ENCODE measurements at places on chromosomes 1 and 21.
A peak's percentile ranks its signal among the peaks of the same experiment; 100 is the strongest.

DNA sequence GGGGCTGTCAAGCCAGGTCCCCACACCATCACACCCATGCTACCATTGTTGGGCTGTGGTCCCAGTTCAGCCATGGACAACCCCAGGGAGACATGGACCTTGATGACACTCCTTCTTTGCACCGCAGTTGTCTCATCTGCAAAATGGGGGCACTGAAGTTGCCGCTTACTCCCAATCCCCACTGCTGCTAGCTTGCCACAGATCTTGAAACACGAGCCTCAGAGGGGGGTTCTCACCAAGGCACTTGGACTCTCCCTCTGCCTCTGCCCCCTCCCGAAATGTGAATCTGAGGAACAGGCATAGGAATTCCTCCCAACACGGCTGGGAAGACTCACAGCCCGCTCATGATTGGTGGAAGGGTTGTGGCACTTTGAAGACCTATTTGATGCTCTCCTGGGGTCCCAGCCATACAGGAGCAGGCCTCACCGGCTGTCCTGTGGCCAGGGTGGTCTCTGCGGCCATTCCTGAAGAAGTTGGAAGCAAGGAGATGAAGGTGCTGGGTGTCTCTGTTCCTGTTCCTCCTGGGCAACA is 31.1 kb downstream of the RUNX3 start:
- DNase-seq, result peak; percentile 61

- no peak for DNase-seq
Measured at GRCh38 chr1:17994046-17994445, 113.6 kb upstream of the IGSF21 start.

DNA sequence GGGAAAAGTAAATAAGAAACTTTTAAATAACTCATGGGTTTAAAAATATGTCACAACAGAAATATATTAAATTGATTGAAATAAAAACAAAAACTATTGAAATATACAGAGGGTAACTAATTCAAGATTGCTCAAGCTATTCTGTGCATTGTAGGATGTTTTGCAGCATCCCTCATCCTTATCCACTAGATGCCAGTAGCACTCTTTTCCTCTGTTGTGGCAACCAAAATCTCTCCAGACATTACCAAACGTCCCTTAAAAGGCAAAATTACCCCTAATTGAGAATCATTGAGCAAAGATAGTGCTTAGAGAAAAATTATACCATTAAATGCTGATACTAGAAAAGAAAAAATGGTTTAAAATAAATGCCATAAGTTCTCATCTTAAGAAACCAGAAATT is 682.6 kb downstream of the RWDD3 start:
- no peak for DNase-seq

- DNase-seq, result no peak
Measured at GRCh38 chr21:43370091-43370658, 56.8 kb downstream of the SIK1 start.

DNA sequence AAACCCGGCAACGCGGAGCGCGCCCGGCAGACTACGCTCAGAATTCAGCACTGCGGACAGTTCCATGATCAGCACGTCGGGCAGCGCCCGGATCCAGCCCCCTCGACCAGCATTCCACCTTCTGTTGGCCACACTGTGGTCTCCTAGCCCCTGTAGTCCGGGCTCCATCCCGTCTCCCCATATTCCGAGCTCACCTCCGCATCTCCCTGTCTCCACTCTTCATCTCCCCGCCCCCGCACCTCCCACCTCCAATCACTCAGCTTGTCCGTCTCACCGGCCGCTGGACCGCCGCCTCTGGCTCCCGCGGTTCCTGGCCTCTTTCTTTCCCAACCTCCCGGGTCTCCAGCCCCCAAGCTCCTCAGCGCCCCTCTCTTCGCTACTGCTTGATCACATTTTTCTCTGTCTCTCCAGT is 500 bp downstream of the EPHA10 start:
- peak; percentile 69 for DNase-seq

- peak; percentile 24 for DNase-seq
Measured at GRCh38 chr1:228094432-228095016, 8.6 kb downstream of the C1orf35 start.

GRCh38 chr1:201769966-201770365 is 59.0 kb upstream of the IPO9 start:
- DNase-seq, result no peak

GRCh38 chr1:94940738-94941137 is 13.8 kb upstream of the CNN3 start:
- no peak for DNase-seq

GRCh38 chr21:16055014-16055413 is 325.2 kb downstream of the USP25 start:
- no peak for DNase-seq

- DNase-seq, result no peak
Measured at GRCh38 chr1:59967780-59968179, 41.2 kb upstream of the CYP2J2 start.

DNA sequence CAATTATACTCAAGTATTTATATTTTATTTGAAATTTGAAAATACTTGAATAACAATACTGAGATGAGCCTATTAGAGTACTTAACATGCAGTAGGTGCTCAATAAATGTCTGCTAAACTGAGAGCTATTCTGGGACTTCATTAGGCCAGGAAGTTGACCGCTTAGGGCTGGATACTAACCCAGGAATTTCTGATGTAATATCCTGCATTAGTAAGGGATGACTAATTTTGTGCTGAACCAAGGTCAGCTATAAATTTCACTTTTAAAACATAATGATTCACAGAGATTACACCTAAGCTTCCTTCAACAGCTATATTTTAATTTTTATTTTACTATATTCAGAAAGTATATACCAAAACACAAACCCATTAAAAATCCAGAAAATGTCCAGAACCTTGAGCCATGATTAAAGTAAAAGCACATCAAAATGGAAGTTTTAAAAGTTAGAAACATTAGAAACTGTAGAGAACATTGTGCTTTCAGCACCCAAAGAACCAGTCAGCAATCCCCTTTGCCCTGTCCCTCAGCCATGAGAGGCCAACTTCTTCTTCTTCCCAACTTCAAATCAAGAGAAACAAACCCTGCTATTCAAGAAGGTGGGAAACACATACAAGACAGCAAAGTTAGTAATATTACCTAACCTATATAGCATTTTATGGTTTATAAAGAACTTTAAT is 35.4 kb downstream of the WNT2B start:
- DNase-seq, result no peak

DNA sequence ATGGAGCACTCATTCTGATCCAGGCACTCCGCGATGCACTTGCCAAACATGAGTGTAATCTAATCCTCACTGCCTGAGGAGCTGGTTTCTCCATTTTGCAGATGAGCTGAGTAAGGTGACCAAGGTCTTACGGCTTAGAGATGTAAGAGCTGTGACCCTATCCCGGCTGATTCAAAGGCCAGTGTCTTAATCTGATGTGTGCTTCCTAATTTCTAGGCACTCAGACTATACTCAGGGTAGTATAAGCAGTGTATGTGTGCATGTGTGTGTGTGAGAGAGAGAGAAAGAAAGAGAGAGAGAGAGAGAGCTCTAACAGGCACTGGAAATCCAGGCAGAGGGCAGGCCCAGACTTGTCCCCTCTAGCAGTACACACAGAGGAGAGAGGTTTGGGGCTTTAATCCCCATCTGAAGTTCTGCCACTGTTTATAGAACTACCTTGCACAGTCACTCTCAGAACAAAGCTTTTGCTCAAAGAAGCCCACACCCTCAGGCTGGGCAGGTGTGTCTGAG is 188.2 kb downstream of the ZBTB18 start:
- DNase-seq, result no peak

DNA sequence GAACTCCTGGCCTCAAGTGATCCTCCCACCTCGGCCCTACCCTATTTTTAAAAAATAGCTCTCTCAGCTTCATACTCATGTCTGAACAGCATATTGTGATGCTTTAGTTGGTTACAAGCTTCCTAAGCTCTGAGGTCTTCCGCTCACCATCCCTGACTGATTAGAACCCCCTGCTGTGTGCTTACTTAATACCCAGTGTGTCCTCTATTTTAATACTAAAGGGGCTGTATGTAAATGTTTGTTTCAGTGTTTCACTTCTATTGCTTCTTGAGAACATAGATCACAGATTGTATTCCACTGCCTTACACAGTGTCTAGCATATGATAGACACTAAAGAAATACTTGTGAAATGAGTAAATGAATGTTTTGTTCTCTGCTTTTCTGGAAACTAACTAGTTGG is 29.8 kb downstream of the ZYG11B start:
- no peak for DNase-seq

DNA sequence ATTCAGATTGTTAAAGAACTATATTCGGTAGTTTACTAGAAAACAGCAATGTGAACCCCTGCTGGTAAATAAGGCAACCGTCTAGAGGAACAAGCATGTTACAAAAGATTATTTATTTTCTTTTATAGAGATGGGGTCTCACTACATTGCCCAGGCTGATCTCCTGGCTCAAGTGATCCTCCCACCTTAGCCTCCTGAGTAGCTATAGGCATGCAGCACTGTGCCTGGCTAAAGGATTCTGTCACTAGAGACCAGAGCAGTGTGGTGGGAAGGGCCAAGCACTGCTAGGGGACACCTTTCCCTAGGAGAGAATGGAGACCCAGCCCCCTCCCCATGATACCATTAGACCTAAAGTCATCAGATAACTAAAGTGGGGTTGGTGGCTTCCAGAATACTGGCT is 28.9 kb downstream of the SLC27A3 start:
- no peak for DNase-seq

DNA sequence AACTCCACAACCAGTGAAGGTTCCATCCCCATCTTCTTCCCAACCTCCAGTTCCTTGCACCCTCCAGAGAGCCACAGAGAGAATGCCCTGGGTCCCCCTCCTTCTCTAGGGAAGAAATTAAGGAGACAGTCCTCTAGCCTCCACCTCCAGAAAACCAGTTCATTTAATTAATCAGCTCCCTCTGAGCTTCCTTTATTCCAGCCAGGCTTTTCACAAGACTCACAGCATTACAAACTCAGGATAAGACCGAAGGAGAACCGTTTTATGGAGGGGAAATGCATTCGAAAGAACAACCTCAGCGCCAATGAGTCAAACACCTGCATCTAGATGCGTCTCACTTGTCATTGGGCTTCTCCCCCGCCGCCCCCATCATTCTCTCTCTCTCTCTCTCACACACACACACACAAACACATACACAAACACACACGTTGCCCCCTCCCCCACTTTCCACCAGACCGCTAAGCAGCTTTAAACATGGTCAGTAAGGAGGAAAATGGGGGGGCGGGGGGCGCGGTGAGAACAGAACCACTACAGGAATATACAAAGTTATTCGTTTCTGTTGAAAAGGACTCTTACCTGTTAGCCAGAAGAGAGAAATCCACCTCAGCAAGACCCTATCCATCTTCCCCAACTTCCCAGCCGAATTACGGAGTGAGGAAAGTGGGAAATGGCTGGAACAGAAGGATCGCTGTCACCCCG is 544 bp downstream of the ILDR2 start:
- DNase-seq, result peak; percentile 77

GRCh38 chr1:19676438-19676922 is 11.8 kb downstream of the HTR6 start:
- DNase-seq, result no peak

GRCh38 chr1:158163000-158163947 is 17.4 kb upstream of the CD1D start:
- no peak for DNase-seq

DNA sequence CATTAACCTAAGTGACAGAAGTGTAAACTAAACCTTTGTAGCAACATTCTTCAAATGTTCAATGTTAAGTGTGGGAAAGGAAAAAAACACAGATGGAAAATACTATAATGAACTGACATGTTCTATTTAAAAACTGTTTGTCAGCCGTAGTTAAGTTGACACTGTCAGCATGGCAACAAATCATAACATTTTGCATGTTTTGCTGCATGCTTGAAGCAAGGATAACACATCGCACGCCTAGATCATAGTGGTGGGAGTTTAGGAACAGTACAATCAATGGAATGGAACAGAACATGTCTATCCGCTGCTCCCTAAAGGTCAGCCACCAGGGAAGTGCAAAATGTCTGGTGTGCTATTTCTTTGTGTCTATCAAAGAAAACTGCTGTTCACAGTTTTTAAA is 62.5 kb upstream of the ESRRG start:
- no peak for DNase-seq

- peak; percentile 82 for DNase-seq
Measured at GRCh38 chr1:51518586-51519047, 449 bp downstream of the EPS15 start.

DNA sequence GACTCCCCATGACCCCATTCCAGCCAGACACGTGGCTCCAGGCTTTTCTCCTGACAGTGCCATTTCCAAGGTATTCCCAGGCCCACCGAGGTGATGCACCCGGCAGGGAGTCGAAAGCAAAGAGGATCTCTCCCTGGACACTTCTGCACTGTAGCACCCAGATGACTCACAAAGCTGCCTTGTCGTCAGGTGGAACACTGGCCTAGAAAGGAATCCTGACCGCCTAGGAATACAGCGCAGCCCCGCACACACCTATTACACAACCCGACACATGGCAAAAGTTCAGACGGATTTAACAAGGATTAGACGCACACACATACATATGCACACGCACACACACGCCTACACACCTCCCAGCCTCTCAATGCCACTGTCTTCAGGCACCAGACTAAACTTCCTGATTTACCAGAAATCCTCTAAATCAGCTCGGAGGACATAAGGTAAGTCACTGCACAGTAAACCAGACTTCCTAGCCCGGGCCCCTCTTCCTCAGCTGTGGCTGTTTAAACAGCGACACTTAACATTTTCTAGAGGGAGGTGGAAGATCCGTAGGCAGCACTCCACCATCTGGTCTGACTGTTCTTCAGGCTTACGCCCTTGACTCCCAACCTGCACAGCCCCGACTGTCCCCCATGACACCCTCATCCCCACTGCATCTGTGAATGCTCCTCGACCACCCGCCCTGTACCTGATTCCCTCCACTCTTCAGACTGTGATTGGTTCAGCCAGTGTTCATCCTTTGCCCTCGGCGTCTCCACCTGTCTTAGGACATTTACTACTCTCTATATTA is 12.7 kb downstream of the FAM89A start:
- no peak for DNase-seq

- no peak for DNase-seq
Measured at GRCh38 chr1:169985757-169986156, 88.7 kb downstream of the KIFAP3 start.

DNA sequence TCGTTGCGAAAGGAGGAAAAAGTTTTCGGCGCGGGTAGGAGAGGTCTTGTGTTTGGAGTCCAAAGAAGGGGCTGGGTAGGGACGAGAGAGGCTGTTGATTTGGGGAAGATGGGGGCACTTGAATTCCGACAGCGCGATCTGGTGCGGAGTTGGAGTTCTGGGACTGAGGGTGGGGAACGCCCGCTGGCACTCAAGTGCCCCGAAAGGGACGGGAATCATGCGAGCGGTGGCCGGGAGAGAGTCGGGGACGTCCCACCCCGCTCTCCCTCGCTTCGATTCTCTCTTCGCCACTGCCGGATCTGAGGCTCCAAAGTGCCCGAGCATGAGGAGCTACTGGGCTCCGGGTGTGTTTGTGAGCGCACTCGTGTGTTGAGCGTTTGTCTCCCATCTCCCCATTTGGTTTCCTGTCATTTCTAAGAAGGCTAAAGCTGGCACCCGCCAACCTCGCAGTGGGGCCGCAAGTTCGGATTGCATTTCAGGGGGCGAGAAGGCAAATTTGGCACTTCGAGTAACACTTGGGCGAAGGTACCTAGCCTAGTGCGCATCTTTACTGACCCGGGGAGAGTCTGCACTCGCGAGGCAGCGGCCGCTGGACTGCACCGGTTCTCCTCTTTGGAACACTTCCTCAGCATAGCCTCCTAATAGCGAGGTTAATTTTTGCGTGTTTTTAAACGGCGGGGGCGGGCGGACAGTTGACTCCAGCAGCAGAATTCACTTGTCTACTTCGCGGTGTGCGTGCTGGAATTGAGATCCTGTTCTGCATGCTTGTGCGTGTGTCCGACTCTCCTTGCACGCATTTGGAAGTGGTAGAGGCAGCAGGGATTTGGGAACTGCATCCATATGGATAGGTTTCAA is 1.2 kb downstream of the CHRM3 start:
- DNase-seq, result no peak

- DNase-seq, result no peak
Measured at GRCh38 chr1:114755006-114755931, 2.5 kb downstream of the CSDE1 start.

Data from activated effector memory CD4-positive, alpha-beta T cell treated with anti-CD3 and anti-CD28 coated beads, Interleukin-2, amount 50 U/mL, for 16 hours (primary cell).